Tibial nerve (tissue), 4 donors: ENCODE measurements at places on chromosomes 7 and 10. TPM values are rescaled to one million over a fixed set of nuclear protein-coding genes. Genes with fewer than 3 reads are reported as not detected.

The SDK1 gene
- 16.2 TPM for total RNA-seq

DNA sequence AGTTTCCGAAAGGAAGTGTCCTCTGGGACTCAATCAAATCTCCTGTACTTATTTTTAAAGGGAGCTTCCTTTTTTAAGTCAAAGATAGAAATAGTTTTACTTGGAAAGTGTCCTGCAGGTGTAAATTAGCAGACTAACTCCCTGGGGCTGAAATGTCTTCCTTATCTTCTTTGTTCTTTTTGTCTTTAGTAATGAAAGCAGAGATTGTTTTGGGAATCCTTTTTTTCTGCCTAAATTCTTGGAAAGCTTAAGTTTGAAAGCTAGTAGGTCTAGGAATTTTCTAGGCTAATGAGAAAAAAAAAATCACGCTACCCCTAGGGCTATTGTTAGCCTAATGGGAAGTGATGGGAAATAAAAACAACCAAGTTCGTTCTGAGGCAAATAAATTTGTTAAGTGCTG is 139.1 kb upstream of the CSTF2T start:
- H3K27ac ChIP-seq: no peak overlapping the region
- H3K36me3 ChIP-seq: no peaks in the 10 kb centered on the region
- no peak for DNase-seq
- H3K4me3 ChIP-seq: no peak overlapping the region

The GPR15LG gene
- total RNA-seq: not detected

The CYP2C9 gene
- total RNA-seq: not detected

GRCh38 chr10:125021686-125022344 is 79.9 kb downstream of the ZRANB1 start:
- H3K4me1 ChIP-seq: peaks cover 61% of the 10 kb centered on the region
- H3K36me3 ChIP-seq: no peaks in the 10 kb centered on the region
- no peak for DNase-seq
- no peak overlapping the region for H3K27ac ChIP-seq

DNA sequence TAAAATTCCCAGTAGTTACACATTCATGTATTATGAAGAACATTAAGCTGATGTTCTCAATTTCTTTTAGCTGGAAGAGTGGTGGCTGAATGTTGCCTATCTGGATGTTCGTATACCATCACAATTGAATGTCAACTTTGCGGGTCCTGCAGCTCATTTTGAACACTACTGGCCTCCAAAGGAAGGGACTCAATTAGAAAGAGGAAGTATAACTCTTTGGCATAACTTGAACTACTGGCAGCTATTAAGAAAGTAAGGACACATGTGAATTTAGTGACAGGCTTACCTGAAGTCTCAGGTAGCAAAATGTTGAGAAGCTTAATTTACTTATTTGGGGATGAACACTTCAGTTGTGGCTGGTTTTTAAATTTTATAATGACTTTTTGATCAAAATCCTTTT is 15.9 kb downstream of the CROT start:
- H3K27me3 ChIP-seq: no peaks in the 10 kb centered on the region
- no peak overlapping the region for H3K27ac ChIP-seq
- no peak overlapping the region for H3K4me3 ChIP-seq
- DNase-seq: no peak

- H3K27ac ChIP-seq: no peak overlapping the region
- no peak for DNase-seq
- no peaks in the 10 kb centered on the region for H3K4me1 ChIP-seq
These were observed 30.7 kb upstream of the HPSE2 start for GRCh38 chr10:99266383-99266782.

GRCh38 chr7:18429547-18429946 is 66.0 kb upstream of the HDAC9 start:
- no peaks in the 10 kb centered on the region for H3K27me3 ChIP-seq
- no peaks in the 10 kb centered on the region for H3K4me1 ChIP-seq
- H3K36me3 ChIP-seq: no peaks in the 10 kb centered on the region
- H3K27ac ChIP-seq: no peak overlapping the region
- no peak overlapping the region for H3K4me3 ChIP-seq

DNA sequence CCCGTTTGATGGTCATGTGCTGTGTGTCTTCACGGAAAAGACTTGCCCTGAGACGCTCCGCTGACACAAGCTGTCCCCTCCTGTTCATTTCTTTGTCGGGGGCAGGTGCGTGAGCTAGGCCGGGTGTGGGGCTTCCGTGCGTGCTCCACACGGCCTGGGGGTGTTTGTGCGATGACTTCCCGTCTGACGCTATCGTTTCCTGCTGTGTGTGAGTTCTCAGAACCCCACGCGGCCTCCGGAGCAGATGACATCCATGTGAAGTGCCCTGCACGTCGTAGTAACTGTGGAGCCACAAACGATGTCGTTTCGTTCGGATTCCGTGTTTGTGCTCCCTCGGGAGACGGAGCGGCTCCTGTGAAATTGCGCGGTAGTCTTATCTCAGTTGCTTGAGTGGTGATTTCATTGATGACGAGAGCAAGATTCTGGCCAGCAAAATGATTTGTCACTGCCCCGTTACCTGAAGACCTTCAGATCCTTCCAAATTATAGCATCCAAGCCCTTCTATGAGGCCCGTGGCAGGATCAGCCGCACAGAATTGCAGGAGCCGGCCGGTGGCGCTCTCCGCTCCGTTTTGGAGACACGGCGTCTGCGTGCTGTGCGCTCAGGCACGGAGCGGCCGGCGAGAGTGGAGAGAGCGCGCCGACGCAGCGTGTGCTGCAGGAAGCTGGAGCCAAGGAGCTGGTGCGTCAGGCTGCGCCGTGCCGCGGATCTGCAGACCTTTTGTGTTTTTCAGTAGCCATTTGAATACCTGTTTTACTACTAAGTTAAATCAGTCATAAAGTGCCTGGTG is 94.9 kb downstream of the NKX6-2 start:
- H3K27ac ChIP-seq: no peak overlapping the region
- no peaks in the 10 kb centered on the region for H3K27me3 ChIP-seq
- no peak overlapping the region for H3K4me3 ChIP-seq
- DNase-seq: no peak

The TEX36 gene
- total RNA-seq: not detected

The PRPF18 gene
- 34.3 TPM for total RNA-seq

DNA sequence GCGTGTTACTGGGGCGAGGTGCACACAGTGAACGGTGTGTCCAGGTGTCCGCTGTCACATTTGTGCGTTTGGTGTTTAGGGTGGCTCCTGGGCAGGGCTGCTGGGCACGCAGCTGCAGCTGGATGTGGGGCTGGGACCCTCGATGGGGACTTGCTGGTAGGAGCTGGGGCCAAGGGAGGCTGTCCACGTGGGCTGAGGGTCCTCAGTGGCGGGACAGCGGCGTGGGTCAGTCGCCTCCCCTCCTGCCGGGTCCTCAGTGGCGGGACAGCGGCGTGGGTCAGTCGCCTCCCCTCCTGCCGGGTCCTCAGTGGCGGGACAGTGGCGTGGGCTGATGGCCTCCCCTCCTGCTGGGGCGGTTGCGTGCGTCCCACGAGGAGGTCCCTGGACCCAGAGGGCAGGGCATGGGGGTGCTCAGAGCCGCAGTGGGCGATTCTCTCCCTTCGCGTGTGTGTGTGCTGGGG is 68.5 kb downstream of the INPP5A start:
- H3K4me3 ChIP-seq: peak overlapping the region; percentile 4
- no peak overlapping the region for H3K27ac ChIP-seq
- H3K36me3 ChIP-seq: no peaks in the 10 kb centered on the region
- DNase-seq: no peak
- peaks cover 34% of the 10 kb centered on the region for H3K4me1 ChIP-seq

The PIP gene
- total RNA-seq: not detected

DNA sequence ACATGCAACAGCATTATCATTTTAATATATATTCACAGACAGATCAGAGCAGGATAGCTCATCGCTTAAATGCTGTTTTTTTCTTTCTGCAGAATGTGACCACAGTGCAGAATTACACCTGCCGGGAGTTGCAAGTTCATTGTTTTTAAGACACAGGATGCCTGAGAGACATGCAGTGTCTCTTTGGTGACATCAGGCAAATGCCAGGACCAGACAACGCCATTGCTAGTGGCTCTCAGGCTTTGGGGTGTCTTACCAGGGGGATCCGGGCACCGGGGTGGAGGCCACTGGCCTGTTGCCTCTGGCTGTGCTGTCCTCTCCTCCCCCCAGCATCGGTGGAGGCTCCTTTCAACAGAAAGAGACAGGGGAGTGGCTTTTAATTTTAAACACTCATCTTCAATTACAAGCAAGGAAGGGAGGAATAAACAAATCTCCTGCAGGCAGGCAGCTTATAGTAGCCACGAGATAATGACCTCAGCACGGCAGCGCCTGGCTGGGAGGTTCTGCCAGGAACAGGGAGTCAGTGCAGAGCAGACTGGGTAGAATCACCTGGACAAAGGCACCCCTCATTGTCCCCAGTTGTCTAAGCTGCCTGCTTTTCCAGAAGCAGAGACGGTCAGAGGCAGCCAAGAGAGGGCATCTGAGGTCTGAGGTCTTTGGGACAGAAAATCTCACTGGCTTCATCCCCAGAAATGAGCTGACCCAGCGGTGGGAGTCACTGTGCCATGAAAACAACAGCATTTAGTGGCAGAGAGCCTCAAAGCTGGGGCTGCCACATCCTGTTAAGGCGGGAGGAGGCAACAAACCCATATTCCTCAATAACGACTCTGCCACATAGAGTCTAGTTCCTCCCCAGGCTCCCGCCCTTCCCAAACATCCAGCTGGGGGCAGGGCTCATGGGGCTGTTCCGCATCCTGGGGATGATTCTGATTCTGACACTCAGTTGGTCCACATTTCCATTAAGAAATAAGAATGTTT is 148.4 kb downstream of the TCERG1L start:
- no peaks in the 10 kb centered on the region for H3K4me1 ChIP-seq
- no peaks in the 10 kb centered on the region for H3K27me3 ChIP-seq
- H3K36me3 ChIP-seq: no peaks in the 10 kb centered on the region
- no peak overlapping the region for H3K4me3 ChIP-seq
- H3K27ac ChIP-seq: no peak overlapping the region

GRCh38 chr10:73910764-73911552 is at the start of gene PLAU:
PLAU (plus strand) TSS chr10:73911132; CDS start chr10:73911556, 424 bp downstream.
- peak within 1 kb of the TSS; percentile 79 for H3K27ac ChIP-seq
- H3K4me3 ChIP-seq: peak within 1 kb of the TSS; percentile 58
- peak; percentile 27 for DNase-seq
- H3K4me1 ChIP-seq: peaks cover 30% of the 10 kb centered on the region

DNA sequence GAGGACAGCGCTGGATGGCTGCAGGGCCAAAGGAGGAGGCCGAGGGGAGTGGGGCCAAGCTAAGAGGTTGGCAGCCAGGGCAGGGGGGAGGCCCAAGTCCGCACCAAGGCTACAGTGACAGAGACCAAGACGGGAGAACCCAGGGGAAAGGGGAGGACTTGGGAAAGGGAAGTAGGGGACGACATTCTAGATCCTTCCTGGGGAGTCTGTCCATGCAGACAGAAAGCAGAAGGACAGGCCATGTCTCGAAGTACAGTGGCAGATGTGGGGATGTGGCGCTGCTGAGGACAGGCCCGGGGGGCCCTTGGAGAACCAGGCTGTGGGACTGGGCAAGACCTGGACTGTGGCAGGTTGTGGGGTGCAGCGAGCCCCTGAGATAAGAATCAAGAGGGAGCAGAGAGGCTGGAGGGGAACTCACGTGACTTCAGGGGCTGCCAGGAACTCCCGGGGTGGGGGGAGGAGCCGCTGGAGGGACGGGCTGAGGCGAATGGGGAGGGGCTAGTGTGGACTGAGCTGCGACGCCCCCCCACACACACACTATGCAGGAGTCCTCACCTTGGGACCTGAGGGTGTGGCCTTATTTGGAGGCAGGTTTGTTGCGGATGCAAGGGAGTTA is 68.5 kb upstream of the TNRC18 start:
- no peak overlapping the region for H3K4me3 ChIP-seq
- H3K4me1 ChIP-seq: peaks cover 42% of the 10 kb centered on the region
- no peak overlapping the region for H3K27ac ChIP-seq
- H3K27me3 ChIP-seq: no peaks in the 10 kb centered on the region

- H3K4me1 ChIP-seq: peaks cover 8% of the 10 kb centered on the region
- H3K36me3 ChIP-seq: no peaks in the 10 kb centered on the region
- no peak overlapping the region for H3K27ac ChIP-seq
- H3K4me3 ChIP-seq: no peak overlapping the region
- DNase-seq: no peak
- no peaks in the 10 kb centered on the region for H3K27me3 ChIP-seq
These were observed 64.5 kb upstream of the NFE2L3 start for GRCh38 chr7:26087321-26088091.

The CTAGE6 gene
- 2.0 TPM for total RNA-seq

- H3K4me3 ChIP-seq: no peak overlapping the region
- H3K36me3 ChIP-seq: no peaks in the 10 kb centered on the region
- no peak for DNase-seq
- H3K4me1 ChIP-seq: no peaks in the 10 kb centered on the region
These were observed 284.8 kb downstream of the SDK1 start for GRCh38 chr7:3585826-3586225.

The RET gene
- total RNA-seq: 0.21 TPM

The POU6F2 gene
- total RNA-seq: 1.8 TPM

DNA sequence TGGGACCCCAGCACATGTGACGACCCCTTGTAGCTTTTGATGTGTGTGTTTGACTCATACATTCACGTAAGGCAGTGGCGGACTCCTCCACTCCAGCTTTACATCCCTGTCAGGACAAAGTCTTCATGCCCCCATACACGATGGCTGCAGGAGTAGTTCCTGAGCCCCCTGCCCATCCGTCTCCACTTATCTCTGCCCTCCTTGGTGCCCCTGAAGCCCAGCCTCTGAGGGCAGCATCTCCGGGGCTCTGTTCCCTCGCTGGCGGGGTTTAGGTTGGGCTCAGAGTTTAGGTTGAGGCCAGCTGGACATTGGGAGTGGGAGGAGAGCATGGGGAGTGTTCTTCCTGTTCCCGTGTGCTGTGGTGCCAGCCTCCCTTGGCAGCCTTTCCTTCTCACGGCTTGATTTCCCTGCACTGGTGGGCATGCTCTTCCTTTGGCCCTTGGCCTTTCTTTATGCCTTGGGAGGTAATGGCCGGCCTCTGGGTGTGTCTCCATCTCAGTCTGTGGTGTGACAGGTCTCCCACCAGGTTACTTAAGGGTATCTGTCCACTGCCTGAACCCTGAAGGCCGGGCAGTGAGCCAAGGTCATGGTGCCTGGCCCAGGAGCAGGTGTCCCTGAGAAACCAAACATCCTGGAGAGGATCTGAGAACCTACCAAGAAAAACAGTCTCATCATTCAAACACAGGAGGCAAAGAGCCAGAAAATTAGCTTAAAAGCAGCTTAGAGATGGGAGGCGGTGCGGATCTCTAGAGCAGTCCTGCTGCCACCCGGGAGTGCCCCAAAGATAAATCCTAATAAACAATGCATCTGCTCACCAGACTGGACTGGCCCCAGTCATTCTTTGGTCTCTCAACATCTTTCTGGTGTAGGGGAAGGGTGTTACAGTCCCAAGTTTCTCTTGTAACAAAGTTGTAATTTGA is 85.5 kb downstream of the GLRX3 start:
- H3K4me1 ChIP-seq: no peaks in the 10 kb centered on the region
- H3K27me3 ChIP-seq: no peaks in the 10 kb centered on the region
- no peak for DNase-seq
- no peaks in the 10 kb centered on the region for H3K36me3 ChIP-seq
- no peak overlapping the region for H3K4me3 ChIP-seq

GRCh38 chr10:102741726-102742237 is 2.0 kb upstream of the WBP1L start:
- DNase-seq: no peak
- no peaks in the 10 kb centered on the region for H3K27me3 ChIP-seq
- no peaks in the 10 kb centered on the region for H3K36me3 ChIP-seq
- no peak overlapping the region for H3K27ac ChIP-seq

The VENTX gene
- 2.5 TPM for total RNA-seq

GRCh38 chr7:157008-157310 is 35.4 kb upstream of the FAM20C start:
- H3K27me3 ChIP-seq: no peaks in the 10 kb centered on the region
- no peaks in the 10 kb centered on the region for H3K36me3 ChIP-seq
- H3K4me1 ChIP-seq: no peaks in the 10 kb centered on the region
- no peak overlapping the region for H3K27ac ChIP-seq
